ENCODE measurements at places on chromosomes 3 and 15. TPM values are rescaled to one million over a fixed set of nuclear protein-coding genes. Genes with fewer than 3 reads are reported as not detected.

The C15orf62 gene
- 0.51 TPM for total RNA-seq

The ANKUB1 gene
- total RNA-seq = not detected

The ATP13A5 gene
- 0.31 TPM for total RNA-seq

The ZBTB20 gene
- total RNA-seq = 79.5 TPM
